ENCODE measurements at places on chromosomes 1 and 21.

GRCh38 chr1:199101139-199101538, 462.3 kb downstream of the PTPRC start:
- no peak for DNase-seq

DNA sequence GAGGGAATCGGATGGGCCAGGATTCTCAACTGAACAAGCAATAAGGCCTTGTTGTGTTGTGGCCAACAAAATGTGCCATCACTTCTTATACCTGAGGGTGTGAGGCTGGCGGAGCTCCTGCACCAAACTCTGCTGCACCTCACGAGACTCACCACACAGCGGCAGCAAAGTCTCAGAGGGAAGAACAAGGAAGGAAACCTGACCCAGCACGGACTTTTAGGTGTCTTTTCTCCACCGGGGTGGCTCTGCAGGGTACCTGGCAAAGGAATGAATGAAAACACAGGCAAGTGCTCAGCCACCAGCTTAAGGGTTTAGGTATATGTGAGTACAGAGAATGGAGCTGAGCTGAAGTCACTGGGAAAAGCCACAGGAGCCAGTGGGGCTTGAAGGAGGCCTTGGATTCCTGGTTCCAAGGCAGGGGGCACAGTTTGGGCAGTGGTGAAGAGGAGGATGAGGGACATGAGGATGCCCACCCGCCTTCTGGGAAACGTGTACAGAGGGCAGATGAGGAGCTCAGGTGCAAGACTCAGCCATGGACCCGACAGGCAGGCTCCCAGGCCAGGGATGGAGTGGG, 31.1 kb upstream of the HSD3B1 start:
- no peak for DNase-seq

DNA sequence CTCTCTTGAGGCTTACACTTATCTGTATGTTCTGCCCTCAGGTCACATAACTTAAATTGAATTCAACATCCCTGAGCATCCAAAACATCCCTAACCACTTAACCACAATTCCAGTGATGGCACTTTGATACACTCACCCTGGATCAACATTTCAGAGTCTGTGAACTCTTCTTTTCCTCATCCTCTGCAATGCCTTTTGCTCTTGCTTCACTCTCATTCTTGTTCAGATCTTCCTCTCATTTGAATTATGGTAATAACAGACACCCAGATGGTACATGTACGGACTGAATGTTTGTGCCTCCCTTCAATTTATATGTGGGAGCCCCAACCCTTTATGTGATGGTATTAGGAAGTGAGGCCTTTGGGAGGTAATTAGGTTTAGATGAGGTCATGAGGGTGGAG, 33.4 kb downstream of the PTGER3 start:
- no peak for DNase-seq

DNA sequence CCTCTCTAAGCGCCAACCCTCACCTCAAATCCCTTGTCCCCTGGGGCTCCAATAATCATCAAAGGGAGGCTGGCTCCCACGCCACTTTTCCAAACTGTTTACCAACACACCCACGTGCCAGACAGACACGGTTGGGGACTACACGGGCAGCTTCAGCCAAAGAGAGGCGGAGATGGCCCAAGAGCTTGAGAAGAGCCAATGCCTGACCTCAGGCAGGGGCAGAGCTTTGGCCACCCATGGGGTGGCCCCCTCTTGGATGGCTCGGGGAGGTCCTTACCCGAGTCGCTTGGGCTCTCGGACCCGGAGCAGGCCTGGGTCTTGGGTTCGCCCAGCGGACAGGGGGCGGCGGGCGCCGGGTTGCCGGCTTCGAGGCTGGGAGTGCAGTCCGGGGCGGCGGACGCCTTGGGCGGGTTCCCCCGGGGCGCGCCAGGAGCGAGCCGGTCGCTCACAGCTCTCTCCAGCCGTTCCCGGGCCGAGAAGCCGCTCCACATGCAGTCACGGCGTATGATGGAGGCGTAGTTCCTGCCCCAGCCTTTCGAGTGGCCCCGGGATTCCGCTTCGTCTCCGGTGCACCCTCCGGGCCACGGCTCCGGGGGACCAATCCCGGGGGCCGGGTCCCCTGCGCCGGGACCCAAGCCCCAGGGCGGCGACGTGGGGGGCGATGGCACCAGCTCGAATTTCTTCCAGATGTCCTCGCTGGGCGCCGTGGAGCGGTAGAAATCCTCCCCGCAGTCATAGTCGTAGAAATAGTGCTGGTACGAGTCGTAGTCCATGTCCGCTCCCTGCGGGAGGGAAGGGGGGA, 854 bp downstream of the MYCL start:
- no peak for DNase-seq

GRCh38 chr1:221778535-221779142, 36.8 kb upstream of the DUSP10 start:
- DNase-seq, result peak; percentile 65

GRCh38 chr1:145960468-145961108, 2.8 kb upstream of the LIX1L start:
- peak; percentile 62 for DNase-seq

- no peak for DNase-seq
These were observed 86.8 kb downstream of the SLC45A1 start for GRCh38 chr1:8404460-8405370.

DNA sequence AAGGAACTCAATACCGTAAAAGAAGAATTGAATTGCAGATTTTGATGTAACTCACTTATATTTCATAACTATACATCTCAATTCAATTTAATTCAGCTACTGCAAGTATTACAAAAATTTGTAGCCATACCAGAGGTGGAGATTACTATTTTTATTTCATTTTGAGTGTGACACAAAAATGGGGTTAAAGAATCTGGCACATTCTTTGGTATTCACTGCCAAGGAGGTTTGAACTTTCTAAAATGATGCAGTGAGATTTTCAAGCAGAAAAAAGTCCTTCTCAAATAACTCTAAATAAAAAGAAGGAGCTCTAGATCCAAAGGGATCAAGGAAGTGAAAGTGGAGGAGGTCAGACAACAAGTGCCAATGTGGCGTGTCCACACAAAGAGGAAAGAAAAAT, 569.0 kb downstream of the DPYD start:
- DNase-seq, result no peak

DNA sequence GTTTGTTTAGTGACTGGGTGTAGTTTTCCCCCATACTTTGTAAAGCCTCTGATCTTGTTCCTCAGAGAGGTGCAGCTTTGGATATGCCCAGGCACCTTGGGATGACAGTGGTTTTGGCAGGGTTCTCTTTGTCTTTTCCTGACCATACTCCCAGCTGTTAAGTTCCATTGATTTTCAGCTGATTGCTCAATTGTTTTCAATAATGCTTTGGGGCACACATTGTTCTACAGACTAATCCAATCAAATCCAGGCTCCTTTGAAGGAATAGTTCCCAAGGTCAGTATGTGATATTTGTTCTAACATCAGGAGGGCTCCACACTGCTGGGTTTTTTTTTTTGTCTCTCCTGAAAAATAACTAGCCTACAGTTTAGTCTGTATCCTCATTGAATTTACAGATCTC, 24.8 kb downstream of the PPP2R5A start:
- DNase-seq, result no peak

GRCh38 chr1:247357781-247358211, 26.1 kb upstream of the ZNF496 start:
- DNase-seq, result no peak

DNA sequence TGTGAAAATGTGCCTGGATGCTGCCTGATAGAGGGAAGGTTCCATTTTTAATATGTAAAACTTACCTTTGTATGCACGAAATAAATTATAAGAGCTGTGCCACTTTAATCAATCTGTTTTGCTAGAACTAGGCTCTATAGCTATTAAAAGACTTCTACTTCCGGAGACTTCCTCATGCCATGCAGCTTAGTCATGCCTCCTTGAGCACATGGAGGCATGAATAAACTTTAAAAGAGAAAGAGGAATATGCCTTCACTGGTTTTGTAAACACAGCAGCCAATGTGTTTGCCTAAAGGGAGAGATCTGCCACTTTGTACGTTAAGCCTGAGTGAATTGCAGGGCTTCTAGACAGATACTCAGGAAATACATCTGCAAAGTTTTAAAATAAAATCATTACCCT, 604.6 kb downstream of the LRRIQ3 start:
- no peak for DNase-seq

GRCh38 chr1:1599935-1600860, at the start of gene FNDC10:
Gene FNDC10 (minus strand): TSS chr1:1600135. CDS start chr1:1600015, 120 bp downstream.
- DNase-seq, result no peak

DNA sequence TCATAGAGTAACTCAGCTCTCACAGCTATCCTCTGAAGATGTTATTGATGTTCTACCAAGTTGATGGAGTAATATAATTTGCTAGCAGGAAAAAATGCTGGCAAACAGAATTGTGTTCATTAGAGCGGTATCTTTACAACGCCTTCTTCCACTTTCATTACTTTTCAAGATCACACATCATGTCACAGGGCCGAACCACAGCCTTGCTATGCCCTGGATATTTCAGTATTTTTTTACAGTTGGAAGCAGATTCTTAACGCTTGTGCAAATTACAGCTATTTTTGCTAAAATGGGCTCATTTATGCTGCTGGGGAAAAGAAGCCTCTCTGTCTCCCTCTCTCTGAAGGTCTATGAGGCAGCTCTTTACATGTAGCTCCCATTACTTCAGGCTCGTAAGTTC, 632.2 kb downstream of the KIF26B start:
- no peak for DNase-seq

- no peak for DNase-seq
These were observed 27.4 kb downstream of the KCNJ15 start for GRCh38 chr21:38284216-38284615.

- DNase-seq, result peak; percentile 79
These were observed 59.6 kb upstream of the ITPKB start for GRCh38 chr1:226798427-226799411.

- no peak for DNase-seq
These were observed 93.9 kb upstream of the ADGRL2 start for GRCh38 chr1:81706650-81707435.

- DNase-seq, result no peak
These were observed 49.8 kb downstream of the CSMD2 start for GRCh38 chr1:34115233-34115632.

DNA sequence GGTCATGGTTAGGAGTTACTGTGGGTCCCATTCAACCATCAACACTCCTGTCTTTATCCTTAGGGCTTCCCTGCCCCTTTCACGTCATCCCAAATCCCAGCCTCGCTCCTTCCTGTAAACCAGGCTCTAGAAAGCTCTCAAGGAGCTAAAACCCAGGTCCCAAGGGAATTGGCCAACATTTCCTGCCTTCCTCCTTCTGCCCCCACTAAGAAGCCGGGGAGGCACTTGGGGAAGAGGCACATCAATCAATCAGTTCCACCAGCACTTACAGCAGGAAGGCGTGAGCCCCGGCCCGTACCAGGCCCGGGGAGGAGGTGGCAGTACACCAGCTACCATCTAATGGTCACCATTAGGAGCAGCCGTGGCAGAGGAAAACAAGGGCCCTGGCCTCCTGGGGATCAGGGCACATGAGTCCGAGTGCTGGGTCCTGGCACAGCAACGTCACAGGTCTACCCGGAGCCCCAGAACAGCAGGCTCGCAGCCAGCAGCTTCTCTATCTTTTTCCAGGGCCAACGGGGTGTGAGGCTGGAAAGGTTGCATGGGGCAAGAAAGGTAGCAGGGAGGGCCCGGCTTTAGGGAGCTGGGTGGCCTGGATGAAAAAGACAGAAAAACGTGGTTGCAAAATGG, 108.6 kb downstream of the CASZ1 start:
- no peak for DNase-seq

- DNase-seq, result peak; percentile 39
These were observed 22.7 kb upstream of the LSM10 start for GRCh38 chr1:36420409-36420808.

DNA sequence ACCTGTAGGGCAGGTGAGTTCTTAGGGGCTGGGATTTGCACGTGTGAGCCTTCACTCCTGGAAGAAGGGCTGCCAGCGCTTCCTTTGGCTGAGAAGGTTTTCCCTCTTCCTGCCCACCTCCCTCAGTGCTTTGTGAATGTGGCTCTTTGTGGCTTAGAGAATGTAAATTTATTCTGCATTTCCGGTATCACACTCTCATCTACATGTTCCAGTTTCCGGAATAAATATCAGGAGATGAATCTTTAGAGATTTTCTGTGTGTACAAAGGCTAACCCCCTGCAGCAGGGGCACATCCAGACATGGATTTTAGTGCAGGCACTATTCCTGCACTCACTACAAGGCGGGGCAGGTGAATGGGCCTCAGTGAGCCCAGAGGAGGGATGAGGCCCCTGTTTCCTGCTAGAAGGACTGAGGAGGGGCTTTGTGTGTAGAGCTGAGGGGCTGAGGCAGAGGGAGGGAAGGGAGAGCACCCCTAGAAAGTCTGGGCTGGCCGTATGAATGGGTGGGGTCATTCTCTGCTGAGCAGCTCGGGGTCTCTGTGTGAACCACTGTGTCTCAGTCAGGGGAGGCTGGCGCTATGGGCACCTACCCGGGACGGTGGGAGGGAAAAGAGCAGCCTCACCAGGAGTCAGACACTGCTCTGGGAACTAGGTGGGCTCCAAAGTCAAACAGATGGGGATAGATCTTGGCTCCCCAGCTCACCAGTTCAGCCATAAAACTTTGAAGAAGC, 207.5 kb downstream of the MATN1 start:
- DNase-seq, result no peak

DNA sequence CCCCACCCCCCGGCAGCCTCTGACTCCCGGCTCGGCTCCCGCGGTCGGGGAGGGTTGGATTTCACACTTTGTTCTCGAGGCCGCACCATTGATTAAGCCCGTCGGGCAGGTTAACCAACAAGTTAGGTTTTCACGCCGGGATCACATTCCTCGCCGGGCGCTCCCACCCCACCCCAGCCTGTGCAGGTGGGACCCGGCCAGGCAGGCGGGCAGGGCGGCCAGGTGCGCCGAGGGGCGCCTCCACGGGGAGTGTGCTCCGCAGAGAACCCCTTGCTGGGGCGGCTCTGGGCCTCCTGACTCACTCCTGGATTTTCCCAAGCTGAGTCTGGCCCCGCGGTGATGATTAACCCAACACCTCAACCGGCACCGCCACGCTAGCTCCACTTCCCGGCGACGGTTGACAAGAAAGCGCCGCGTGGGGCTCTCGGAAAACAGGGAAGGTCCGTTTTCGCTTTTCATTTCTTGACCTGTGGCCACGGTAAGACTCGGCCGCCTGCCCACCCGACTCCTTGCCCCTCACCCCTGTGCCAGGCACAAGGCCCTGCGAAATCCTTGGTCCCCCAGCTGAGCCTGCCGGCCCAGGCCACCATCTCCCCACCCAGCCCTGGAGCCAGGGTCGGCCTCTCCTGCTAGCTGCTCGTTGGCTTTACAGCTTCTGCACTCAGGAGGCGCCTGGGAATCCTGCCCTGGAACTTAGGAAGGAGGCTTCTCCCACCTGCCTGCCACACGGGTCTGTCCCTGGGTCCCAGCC, 8.8 kb upstream of the TTLL10 start:
- DNase-seq, result no peak

- DNase-seq, result peak; percentile 44
These were observed 23.1 kb upstream of the TNFRSF1B start for GRCh38 chr1:12143631-12144155.

DNA sequence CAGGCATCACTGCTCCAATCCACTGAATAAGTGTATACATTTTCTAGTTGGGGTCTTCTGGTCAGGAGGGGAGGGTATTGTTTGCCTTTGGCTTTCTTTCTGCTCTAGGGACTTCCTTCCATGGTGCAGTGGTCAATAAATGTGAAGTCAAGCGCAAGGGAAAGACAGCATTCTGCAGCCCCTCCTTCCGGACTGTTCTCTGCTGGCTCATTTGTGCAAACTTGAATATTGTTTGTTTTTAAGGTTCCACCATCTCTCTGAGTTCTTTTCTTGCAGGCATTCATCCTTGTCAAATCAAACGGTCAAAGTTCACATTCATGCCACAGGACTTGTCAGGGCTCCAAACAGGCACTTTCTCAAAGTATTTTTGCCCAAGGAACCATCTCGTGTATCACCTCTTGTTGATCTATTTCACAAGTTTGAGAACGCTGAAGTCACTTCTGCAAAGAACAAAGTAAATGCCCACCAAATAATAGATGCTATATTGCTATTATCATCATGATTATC, 205.6 kb upstream of the KAZN start:
- DNase-seq, result no peak

All from CD4-positive, alpha-beta T cell treated with Interleukin-17A for 1 hour (primary cell).